Activated CD4-positive, alpha-beta T cell treated with anti-CD3 and anti-CD28 coated beads for 48 hours (primary cell): ENCODE measurements at places on chromosomes 5 and 9.

DNA sequence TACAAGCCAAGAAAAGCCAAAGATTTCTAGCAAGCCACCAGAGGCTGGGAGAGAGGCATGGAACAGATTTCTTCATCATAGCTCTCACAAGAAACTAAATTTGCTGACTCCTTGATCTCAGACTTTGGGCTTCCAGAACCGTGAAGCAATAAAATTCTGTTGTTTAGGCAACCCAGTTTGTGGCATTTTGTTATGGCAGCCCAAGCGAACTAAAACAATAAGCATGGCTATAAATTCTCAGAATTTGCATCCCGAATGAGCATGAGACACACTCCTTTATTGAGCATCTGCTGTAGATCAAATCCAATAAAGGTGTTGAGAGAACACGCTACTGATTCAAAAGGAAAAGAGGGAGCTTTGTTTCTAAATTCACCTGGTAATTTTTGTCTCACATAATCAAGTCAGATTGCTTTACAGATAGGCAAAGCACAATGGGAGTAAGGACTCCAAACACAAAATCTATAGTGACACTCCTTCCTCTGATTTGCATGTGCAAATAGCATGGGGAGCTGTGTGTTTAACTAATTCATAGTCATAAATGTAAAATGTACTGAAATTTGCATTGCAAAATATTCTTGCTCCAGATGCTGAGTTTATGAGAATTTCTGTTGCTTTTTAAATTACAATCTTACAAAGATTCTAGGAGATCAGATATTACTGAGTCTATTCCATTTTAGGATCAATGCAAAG is 308.7 kb downstream of the MED10 start:
- DNase-seq = no peak

- DNase-seq = no peak
Observed at GRCh38 chr5:123429221-123429954, 6.2 kb upstream of the CEP120 start.

DNA sequence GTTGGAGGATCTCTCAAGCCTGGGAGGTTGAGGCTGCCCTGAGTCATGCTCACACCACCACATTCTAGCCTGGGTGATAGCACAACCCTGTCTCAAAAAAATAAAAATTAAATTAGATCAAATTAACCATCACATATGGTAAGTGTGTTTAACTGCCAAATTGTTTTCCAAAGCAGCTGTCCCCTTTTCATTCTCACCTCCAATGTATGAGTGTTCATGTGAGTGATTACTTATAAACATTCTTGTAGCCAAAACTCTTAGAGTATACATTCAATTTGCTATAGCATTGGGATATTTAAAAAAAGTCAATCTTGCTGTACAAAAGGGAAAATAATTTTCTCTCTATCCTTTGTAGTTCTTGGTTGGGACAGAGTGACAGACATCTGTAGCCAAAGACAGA is 53.4 kb upstream of the SNAPC3 start:
- DNase-seq = no peak

DNA sequence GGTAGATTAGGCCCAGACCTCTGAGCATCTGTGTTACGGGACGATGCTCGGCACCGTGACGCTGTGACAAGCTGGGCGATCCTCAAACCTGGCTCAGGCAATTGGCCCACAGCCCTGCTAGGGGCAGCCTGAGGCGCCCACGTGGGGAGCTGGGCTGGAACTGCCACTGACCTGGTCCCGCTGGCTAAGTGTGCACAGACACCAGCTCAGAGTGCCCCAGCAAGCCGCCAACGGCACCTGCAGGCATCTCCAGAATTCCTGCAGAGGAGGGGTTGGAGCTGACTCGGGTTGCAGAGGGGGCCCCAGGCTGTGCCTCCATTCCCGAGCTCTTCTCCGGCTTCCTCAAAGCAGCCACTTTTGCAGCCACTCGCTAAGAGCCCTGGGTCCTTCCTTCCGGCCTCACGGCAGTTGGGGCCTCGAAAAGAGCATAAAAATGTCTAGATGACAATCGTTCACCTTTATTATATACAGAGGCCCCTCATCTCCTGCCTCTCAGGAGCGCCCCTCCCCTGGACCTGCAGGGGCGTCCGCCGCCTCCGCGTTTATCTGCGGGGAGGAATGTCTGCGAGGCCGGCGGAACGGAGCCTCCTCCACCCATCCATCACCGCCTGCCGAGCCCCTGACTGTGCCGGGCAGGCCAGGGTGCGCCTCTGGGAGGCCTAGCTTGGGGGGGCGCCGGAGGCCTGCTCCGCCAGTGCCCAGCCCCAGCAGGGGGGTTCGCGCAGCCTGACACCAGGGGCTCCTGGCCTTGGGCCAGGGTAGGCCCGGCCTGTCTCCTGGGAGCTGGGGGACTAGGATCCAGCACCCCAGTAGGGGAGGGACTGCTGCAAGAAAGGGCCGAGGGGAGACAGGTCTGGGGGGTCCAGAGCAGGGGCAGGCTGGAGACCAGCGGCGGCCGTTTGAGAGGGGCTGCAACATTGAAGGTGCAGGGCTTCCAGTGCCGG is 144.9 kb downstream of the BARX1 start:
- DNase-seq = no peak

DNA sequence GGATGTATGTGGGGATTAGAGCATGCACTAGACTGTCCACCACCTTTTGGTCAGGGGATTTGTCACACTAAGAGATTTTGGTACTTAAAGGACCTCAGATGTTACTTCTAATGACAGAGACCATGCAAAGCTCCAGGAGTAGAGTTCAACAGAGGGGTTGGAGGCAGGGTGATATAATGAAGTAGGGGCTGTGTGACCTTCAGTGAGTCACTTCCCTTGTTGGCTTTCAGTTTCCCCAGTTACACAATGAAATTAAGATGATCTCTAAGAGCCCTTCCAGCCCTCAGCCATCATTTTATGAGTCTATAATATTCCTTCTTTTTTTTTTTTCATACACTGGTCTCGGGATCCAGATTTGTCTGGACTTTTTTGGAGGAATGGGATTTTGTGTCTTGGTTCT is 26.8 kb downstream of the GLRA1 start:
- DNase-seq = no peak

GRCh38 chr5:8828596-8829322 is 717.1 kb downstream of the SEMA5A start:
- DNase-seq = no peak

- peak; percentile 77 for DNase-seq
Observed at GRCh38 chr9:27365707-27366376, 68.9 kb upstream of the EQTN start.

GRCh38 chr5:15424769-15425168 is 75.2 kb upstream of the FBXL7 start:
- DNase-seq = no peak

DNA sequence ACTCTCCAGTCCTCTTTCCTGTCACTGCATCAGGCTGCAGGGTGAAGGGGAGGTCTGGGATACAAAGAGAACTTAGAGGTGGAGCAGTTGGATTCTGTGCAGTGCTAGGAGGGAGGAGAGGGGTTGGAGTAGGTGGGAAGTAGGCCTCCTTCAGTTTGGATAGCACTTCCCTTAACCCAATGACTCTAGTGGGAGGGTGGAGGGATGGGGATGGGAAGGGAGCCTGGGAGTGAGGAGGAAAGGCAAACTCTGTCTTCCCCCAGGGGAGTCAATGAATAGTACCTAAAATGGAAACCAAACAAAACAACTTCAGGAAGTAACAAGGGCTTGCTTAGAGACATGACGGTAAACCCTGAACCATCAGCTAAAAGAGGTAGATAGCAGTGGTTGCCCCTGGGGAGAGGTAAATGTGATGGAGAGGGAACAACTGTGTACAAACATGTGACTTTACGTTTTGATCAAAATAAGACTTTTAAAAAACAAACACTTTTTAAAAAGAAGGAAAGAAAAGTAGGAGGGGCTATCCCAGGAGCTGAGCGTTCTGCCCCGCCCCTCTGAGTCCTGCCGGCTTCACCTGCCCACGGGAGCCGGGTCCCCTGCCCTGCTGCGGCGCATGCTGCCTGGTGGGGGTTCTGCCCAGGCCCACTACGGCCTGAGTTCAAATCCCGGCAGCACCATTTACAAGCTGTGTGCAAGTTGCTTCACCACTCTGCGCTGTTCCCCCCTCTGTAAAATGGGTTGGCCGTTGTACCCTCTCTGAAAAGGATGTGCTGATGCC is 30.9 kb downstream of the GSN start:
- DNase-seq = no peak

DNA sequence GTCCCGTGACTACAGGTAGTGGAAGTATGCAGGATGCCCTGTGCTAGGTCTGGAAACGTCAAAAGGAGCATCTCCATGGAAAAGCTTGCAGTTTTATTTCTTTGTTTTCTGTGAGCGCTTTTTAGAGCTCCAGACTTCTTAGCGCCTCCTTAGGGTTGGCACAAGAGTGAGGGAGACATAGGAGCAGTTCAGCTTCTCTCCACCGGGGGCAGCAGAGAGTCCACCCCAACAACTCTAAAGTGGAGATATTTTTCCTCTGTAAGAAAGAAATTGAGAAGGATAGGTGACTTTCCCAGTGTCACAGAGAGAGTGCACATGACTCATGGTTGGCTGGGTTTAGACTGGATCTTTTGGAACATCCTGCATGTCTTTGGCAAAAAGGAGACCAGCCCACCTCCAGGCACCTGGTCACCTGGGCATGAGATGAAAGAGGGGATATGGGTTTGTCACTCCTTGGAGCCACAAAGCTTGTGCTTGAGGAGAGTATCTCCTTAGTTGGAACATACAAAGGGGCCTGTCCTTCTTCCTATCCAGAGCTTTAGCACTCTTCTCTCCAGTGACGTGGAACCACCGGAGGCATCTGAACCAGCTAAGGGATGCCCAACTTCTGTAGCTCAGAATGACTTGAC is 637.7 kb downstream of the SEMA5A start:
- peak; percentile 48 for DNase-seq

- DNase-seq = no peak
Observed at GRCh38 chr9:15295761-15296405, 11.1 kb downstream of the TTC39B start.

DNA sequence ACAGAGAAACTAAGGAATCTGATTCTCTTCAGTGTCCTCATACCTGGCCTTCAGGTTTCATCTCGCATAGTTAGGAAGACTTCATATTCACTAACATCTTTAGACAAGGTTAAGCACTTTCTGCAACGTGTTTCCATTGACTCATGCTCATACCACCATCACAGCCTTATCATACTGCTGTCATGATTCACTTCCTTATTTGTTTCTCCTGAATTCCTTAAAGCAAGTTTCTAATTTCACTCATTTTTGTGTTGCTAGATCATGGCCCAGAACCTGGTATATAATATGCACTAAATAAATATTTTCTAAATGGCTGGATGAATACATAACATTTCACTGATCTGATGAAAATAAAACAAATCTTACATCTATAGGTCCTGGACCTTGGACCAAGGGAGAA is 472.9 kb downstream of the PRELID2 start:
- DNase-seq = no peak

GRCh38 chr9:13587571-13587970 is 308.1 kb upstream of the MPDZ start:
- DNase-seq = no peak

DNA sequence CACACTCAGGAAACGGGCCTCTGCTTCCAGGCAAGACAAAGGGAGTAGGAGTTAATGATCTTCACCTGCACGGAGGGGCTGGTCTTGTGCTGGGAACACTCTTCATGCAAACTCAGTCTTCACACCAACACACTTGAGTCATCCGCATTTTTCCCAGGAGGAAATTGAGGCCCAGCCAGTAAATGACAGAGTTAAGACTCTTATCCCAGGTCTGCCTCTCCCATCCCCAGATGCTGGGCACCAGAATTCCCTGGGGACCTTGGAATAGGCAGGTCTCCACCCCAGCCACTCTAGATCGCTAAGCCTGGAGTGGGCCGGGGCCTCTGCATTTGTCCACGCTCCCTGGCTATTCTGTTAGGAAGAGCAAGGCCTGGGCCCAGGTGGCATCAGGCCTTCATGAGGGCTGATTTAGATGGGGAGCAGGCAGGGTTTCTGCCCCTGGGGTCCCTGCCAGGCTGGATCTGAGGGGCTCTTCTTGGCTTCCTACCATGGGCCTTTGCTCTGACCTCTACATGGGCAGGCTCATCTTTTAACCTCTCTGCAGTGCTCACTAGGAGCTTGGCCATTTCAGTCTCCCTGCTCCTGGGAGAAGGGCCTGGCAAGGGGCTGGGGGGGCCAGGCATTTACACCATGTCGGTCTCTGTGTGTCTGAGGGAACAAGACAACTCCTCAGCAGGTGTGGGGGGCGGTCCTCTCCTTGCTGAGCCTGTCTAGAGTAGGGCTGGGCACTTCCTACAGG is 77.3 kb downstream of the AMBP start:
- no peak for DNase-seq

- no peak for DNase-seq
Observed at GRCh38 chr5:19018822-19019221, 969.2 kb downstream of the CDH18 start.

DNA sequence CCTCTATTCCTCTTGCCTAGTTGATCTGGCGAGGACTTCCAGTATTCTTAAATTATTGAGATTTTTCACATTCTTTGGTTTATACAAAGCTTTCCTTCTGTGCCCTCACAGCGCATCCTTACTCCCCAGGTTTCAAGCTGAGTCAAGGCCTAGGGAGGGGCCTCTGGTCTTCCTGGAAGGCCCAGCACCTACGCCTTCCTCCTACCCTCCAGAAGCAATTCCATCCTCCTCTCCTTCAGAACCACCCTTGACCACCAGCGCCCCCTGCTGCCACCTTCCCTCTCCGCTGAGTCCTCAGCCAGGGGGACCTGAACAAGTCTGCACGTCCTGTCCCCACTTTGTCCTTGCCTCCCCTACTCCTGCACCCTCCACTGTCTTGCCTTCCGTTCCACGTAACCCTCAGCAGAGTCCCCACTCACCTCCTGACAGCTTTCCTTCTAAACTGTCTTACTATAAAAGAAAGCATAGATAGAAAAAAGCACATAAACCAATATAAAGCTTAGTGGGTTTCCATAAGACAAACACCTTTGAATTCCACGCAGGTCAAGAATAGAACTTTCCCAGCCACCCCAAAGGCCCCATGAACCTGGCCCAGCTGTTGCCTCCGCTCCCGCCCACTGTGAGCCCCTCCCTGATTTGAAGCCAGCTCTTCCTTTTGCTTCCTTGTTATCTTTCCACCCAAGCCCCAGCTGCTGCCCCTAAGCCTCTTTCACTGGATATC is 63.0 kb upstream of the CTSL start:
- DNase-seq = peak; percentile 86

DNA sequence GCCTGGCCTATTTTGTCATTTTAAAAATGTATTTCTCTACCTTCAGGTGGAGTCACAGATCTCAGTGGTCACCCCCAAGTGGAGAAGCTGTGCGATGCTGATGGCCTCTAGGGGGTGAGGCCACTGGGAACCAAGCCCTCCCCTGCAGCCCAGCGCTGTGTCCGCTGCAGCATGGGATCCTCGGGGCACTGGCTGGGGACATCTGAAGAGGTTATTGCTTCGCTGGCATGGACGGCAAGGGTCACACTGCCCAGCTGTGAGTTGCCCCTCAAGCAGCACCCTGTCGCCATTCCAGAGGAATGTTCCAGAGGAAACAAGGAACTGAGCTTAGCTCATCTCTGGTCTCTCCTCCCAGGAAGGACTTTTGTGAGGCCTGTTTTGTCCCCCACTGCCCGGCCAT is 119.6 kb upstream of the S1PR3 start:
- no peak for DNase-seq

GRCh38 chr5:169097374-169098326 is 203.3 kb downstream of the SLIT3 start:
- DNase-seq = no peak

GRCh38 chr5:95718203-95718602 is 12.9 kb upstream of the RHOBTB3 start:
- DNase-seq = peak; percentile 31
